ENCODE measurements at places on chromosomes 1 and 21.

DNA sequence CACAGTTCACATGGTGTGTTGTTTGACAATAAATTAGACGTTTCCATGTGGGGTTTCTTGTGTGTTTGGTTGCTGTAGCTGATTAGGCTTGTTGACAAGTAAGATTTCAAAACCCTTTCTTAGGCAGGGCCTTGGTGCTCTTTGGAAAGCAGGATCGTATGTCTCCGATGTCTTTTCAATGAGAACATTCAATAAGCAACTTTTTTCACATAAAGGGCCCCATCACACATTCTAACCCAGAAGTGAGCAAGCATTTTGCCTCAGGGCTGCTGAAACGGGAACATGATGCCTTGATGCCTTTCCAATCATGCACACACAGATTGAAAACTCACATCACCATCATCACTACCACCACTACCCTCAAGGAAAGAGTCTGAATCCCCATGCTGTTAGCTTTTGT is 33.1 kb downstream of the LPAR3 start:
- DNase-seq: no peak

DNA sequence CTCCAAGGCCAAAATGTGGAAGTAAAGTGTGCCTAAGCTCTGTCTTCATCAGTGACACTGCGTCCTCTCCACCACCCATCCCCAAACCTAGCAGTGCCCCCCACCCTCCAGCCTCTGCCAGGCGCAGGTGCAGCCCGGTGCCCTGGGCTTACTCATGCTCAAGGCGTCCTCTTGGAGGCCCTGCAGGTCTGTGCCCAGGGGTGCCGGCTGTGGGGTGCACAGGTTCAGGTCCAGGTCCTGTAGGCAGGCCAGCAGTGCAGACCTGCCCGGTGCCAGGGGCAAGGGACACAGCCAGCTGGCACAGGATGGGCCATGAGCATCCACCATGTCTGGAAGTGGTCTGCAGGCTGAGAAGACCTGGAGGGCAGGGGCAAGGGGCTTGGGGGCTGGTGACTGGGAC is 5.1 kb downstream of the ZNF683 start:
- no peak for DNase-seq

DNA sequence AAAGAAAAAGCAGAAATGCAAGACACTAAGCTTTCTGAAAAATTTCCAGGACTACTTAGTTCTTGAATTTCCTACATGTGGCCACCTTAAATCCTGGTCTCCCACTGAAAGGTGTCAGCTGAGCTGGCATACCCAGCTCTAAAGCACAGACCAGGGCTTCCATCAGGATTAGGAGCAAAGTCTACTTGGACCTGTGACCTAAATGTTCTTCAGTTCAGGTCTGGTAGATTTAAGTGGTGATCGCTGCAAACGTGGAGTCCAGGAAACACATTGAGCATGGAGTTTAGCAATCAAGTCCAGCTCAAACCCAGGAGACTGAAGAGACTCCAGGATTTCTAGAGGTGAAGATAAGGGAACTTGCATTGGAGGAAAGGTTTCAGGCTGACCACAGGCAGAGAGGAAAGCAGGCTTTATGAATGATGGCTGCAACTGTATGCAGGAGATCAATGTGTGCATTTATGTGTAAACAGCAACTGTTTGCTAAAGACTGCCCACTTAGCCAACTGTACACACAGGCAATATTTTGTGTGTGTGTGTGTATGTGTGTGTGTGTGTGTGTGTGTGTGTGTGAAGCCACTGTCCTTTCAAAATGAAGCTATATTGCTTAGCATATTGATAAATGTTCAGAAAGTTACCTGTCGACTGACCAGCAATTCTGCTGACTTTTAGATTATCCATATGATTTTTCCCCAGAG is 75.2 kb downstream of the LMX1A start:
- DNase-seq: no peak

GRCh38 chr1:154747740-154748404 is 122.2 kb downstream of the KCNN3 start:
- DNase-seq: no peak

Data from putamen (tissue), 1 donor.